ENCODE measurements at places on chromosomes 12 and 14.

- DNase-seq, result no peak
These were observed 171.1 kb upstream of the PRMT8 start for GRCh38 chr12:3319723-3320492.

DNA sequence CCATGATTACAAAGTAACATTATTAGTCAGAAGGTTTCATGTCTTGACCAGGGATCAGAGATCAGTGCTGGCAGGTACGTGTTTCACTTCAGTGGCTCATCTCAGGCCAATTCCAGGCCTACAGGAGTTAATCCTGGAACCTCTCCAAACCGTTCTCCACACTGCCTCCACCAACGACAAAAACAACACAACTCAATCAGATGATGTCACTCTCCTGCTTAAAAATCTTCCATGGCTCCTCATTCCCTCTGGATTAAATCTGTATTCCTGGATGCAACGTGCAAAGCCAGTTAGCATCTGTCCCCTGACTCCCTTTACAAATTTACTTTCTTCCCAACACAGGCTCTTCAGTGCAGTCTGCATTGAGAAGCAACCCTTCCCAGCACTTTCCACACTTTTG, 34.3 kb upstream of the TXNRD1 start:
- DNase-seq, result no peak

GRCh38 chr12:1213205-1213604, 222.2 kb downstream of the ERC1 start:
- no peak for DNase-seq

GRCh38 chr12:116722245-116722644, 15.6 kb downstream of the SPRING1 start:
- no peak for DNase-seq

Measured in putamen (tissue), 1 donor.